ENCODE measurements at places on chromosomes 2 and 18. TPM values are rescaled to one million over a fixed set of nuclear protein-coding genes. Genes with fewer than 3 reads are reported as not detected.

DNA sequence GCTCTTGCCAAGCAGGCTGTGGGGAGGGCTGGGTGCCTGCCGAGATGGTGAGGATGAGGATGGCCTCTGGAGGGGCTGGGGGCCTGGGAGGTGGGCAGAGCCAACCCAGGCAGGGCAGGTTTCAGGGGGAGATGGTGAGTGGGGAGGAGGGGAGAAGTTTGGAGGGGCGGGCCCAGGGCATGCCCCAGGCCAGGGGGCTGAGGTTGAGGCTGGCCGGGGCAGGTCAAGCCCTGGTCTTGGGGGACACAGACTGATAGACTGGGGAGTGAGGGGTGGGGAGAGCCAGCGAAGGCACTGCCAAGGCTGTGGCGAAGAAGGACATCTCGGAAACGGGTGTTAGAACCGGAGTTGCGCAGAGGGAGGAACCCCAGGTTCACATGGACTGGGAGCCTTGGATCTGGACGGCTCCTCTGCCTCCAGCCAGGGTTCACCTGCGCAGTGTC is 12.6 kb downstream of the CAPN10 start:
- no peak overlapping the region for H3K27ac ChIP-seq
- DNase-seq = peak; percentile 33
- no peaks in the 10 kb centered on the region for H3K4me1 ChIP-seq
- H3K36me3 ChIP-seq = no peaks in the 10 kb centered on the region
- no peak overlapping the region for H3K4me3 ChIP-seq
- no peaks in the 10 kb centered on the region for H3K27me3 ChIP-seq

DNA sequence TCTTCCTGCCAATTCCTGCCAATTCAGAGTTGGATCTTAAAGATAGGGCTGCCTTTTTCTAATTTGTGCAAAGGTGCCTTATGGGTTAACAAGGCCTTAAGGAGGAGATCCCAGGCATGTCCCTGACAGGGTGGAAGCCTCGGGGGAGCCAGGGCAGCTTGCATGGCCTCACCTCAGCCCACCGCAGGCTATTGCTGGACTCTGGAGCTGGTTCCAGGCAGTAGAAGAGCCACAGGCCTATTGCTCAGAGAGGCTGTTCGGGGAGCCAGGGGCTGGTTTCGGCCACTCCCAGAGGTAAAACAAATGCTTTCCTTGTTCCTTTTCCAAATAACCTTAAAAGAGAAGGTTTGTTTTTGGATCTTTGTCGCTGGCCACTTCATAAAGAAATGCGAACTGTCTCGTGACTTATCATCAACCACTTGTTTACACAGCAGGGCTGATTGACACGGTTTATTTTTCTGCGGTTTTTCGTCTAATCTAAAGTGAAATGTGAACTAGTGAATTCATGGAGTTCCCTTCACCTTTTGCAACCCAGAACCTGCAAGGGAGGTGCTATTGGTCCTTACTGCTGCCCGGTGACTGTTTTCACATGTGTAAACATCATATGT is 108.6 kb downstream of the APOB start:
- no peak overlapping the region for H3K4me3 ChIP-seq
- no peak for DNase-seq
- no peaks in the 10 kb centered on the region for H3K27me3 ChIP-seq
- no peaks in the 10 kb centered on the region for H3K36me3 ChIP-seq
- peak overlapping the region; percentile 28 for H3K27ac ChIP-seq
- H3K4me1 ChIP-seq = no peaks in the 10 kb centered on the region

DNA sequence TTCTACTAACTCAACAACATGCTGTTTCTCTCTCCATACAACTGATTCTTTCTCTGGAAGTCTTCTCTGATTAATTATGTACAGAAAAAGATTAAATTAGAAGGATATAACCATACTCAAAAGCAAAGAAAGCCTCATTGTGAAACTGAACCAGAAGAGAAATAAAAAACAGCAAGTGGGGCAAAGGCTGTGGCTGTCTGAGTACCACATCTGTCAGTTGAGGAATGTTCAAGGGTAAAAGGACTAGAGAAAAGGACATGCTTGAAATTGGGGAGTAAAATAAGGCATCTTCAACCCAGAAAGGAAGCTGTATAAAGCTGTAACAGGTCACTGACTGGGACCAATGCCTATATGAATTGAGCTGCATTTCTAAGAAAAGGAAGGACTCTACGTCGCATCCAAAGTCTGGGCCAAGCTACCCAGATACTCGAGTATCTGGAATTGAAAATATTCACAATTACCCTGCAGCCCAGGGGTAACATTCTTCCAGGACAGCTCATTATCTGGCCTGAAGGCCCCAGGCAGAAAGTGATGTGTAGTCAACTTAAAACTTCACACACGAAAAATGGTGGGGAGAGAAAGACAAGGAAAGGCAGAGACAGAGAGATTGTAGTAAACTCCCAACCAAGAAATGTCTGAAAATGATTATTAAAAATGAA is 356.0 kb upstream of the GALNT5 start:
- no peak for DNase-seq
- H3K4me1 ChIP-seq = no peaks in the 10 kb centered on the region
- no peaks in the 10 kb centered on the region for H3K27me3 ChIP-seq
- no peak overlapping the region for H3K27ac ChIP-seq
- H3K36me3 ChIP-seq = no peaks in the 10 kb centered on the region

- H3K4me3 ChIP-seq = no peak overlapping the region
- H3K4me1 ChIP-seq = no peaks in the 10 kb centered on the region
- DNase-seq = no peak
- H3K27me3 ChIP-seq = no peaks in the 10 kb centered on the region
- no peak overlapping the region for H3K27ac ChIP-seq
Observed at GRCh38 chr2:44692821-44693220, 248.7 kb upstream of the SIX3 start.

DNA sequence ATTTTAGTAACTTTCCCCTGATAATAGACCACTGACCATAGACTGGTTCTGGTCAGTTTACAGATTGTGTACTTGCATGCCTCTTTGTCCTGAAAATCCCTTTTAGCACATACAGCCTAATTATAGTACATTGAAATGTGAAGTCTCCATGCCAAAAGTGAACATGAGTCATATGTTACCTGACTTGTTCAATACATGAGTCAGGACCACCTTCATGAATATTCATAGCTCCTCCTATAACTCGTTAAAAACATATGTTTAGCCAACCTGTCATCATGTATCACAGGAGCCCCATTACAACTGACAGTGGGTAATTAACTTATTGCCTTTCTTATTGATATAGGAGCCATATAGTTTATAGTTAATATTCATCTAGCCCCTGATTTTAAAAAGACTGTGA is 78.6 kb downstream of the SH3YL1 start:
- no peak overlapping the region for H3K27ac ChIP-seq
- H3K36me3 ChIP-seq = no peaks in the 10 kb centered on the region
- H3K4me3 ChIP-seq = no peak overlapping the region
- no peak for DNase-seq
- no peaks in the 10 kb centered on the region for H3K27me3 ChIP-seq

DNA sequence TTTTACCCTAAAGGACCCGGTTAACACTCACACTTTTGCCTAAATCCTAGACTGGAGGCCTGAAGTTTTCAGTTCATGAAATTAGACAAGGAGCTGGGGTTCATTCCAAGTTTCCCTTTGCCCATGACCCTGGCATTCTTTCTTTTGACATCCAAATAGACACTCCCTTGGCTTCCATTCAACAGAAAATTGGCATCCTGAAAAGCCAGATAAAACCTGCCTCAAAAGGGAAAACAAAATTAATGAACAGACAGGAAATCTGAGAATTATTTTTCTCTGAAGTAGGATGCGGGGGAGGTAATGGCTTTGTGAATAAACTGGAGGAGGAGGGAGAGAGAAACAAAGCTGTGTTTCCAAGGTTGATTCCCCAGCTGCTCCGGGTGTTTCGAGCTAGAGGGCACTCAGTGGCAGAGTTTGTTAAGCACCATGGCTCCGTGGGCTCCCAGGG is 41.0 kb downstream of the SPP2 start:
- no peak overlapping the region for H3K4me3 ChIP-seq
- DNase-seq = peak; percentile 59
- H3K27ac ChIP-seq = peak overlapping the region; percentile 67
- no peaks in the 10 kb centered on the region for H3K36me3 ChIP-seq
- H3K27me3 ChIP-seq = no peaks in the 10 kb centered on the region

DNA sequence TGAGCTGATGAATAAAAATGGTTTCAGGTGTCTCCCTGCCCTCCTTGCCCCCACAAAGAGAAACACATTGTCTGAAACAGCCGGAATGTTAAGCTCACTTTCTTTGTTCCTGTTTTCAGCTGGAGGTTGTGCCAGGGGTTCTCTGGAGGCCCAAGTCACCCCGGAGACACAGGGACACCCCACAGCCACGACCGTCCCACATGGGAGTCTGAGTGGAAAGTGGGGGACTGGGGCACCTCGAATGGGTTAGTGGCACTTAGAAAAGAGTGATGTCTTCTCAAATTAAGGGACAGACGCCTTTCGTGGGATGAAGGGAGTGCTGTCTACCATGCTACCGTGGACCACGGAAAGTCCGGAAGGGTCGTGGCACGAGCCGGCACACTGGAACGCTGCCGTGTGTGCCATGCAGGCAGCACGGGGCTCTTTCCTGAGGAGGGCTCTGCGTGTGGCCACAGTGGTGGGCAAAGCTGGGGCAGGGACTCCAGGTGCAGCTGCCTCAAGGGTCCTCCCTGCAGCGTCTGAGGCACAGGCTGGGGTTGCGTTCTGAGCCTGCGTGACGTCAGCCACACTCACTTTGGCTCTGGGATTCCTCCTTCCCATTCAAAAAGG is 39.4 kb upstream of the CTDP1 start:
- no peak overlapping the region for H3K4me3 ChIP-seq
- no peak for DNase-seq
- H3K27ac ChIP-seq = no peak overlapping the region
- no peaks in the 10 kb centered on the region for H3K36me3 ChIP-seq

GRCh38 chr18:74064510-74064909 is 83.1 kb downstream of the FBXO15 start:
- no peak for DNase-seq
- peaks cover 11% of the 10 kb centered on the region for H3K4me1 ChIP-seq
- H3K36me3 ChIP-seq = no peaks in the 10 kb centered on the region
- H3K4me3 ChIP-seq = no peak overlapping the region

DNA sequence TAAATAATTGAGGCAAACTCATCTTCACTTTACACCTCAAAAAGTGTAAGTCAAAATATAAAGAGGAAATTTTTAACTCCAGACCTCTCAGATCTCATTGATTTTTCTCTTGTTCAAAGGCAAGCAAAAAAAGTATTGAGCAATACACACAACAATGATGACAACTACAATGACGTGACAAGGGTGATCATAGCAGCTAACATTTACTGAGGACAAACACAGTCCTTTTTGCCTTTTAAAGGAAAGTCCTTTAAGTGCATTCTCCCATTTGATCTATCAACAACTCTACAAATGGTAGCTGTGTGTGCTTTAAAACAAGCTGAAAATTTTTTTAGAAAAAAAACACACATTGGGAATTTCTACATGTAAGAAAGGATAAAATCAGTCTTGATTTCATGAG is 123.5 kb upstream of the CTAGE1 start:
- H3K36me3 ChIP-seq = no peaks in the 10 kb centered on the region
- DNase-seq = no peak
- H3K4me1 ChIP-seq = no peaks in the 10 kb centered on the region
- no peak overlapping the region for H3K4me3 ChIP-seq

- no peak overlapping the region for H3K27ac ChIP-seq
- no peak for DNase-seq
- H3K27me3 ChIP-seq = no peaks in the 10 kb centered on the region
- no peaks in the 10 kb centered on the region for H3K36me3 ChIP-seq
- H3K4me1 ChIP-seq = no peaks in the 10 kb centered on the region
Observed at GRCh38 chr2:190634381-190634780, 14.5 kb upstream of the NAB1 start.

GRCh38 chr2:9650119-9650821 is 19.5 kb upstream of the YWHAQ start:
- peaks cover under 1% of the 10 kb centered on the region for H3K4me1 ChIP-seq
- no peak for DNase-seq
- H3K36me3 ChIP-seq = no peaks in the 10 kb centered on the region
- H3K27me3 ChIP-seq = no peaks in the 10 kb centered on the region

DNA sequence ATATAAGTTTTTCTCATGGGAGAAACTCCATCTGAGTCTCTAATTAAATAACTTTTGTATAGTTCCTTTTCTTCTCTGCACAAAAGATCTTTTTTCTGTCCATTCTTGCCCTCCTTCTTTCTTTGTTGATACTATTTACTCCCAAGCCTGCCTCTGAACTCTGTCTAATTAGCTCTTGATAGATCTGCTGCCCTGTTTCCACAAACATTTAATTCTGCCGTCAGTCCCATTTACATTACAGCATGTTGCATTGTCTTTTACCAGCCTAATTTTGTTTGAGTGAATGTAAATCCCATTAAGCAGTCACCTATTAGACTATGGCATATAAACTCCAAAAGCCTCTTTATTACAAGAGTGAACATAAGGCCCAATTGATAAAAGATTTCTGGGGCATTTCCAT is 254.4 kb downstream of the ERBB4 start:
- no peaks in the 10 kb centered on the region for H3K36me3 ChIP-seq
- H3K4me1 ChIP-seq = no peaks in the 10 kb centered on the region

GRCh38 chr18:8910186-8910822 is 192.2 kb upstream of the NDUFV2 start:
- no peak overlapping the region for H3K27ac ChIP-seq
- H3K4me3 ChIP-seq = no peak overlapping the region
- H3K27me3 ChIP-seq = no peaks in the 10 kb centered on the region
- no peaks in the 10 kb centered on the region for H3K4me1 ChIP-seq
- no peaks in the 10 kb centered on the region for H3K36me3 ChIP-seq
- DNase-seq = no peak

DNA sequence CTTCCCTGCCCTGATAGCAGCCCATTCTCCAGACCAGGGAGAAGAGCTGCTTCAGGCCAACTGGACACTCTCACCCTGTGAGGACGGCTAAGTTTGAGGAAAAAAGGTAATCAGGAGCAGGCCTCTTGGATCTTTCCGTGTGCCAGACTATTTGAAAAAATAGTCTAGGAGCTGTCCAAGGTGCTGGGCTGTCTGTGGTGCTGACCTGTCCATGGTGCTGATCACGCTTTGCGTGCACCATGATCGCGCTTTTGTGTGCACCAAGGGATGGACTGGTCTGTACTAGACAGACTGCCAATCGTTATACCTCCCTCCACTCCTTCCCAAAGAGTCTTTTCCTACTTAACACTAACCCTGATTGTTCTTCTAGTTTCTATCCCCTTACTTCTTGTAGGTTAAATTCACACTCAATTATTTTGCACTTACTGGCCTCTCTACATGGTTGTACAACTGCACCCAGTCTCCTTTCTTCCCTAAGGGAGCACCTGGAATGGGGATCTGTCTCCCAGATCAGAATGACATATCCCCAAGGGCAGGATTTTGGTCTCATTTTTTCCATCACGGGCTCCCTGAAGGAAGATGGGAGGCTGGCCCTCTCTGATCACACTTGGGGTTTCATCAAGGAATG is 295.4 kb downstream of the CELF4 start:
- no peaks in the 10 kb centered on the region for H3K36me3 ChIP-seq
- H3K27me3 ChIP-seq = no peaks in the 10 kb centered on the region
- H3K4me1 ChIP-seq = no peaks in the 10 kb centered on the region
- H3K4me3 ChIP-seq = no peak overlapping the region

RMND5A gene
- total RNA-seq = 9.9 TPM

FAM237A gene
- total RNA-seq = not detected

POLR1A gene
- total RNA-seq = 9.6 TPM

AKAIN1 gene
- total RNA-seq = 0.81 TPM

TMEM247 gene
- not detected for total RNA-seq

ABHD1 gene
- total RNA-seq = 0.37 TPM

PKP4 gene
- 46.2 TPM for total RNA-seq

NR4A2 gene
- 3.1 TPM for total RNA-seq

SKOR2 gene
- not detected for total RNA-seq

PRKAG3 gene
- total RNA-seq = not detected

PDIA6 gene
- total RNA-seq = 151 TPM
